ENCODE measurements at places on chromosomes 3 and 15. TPM values are rescaled to one million over a fixed set of nuclear protein-coding genes. Genes with fewer than 3 reads are reported as not detected.

GRCh38 chr3:169085827-169086226 is 577.7 kb downstream of the MECOM start:
- H3K27ac ChIP-seq = peak overlapping the region; percentile 96
- DNase-seq = peak; percentile 87
- peaks cover 20% of the 10 kb centered on the region for H3K36me3 ChIP-seq
- peak overlapping the region; percentile 37 for H3K4me3 ChIP-seq
- peaks cover 21% of the 10 kb centered on the region for H3K4me1 ChIP-seq

- no peak overlapping the region for H3K27ac ChIP-seq
- no peaks in the 10 kb centered on the region for H3K36me3 ChIP-seq
- H3K4me3 ChIP-seq = no peak overlapping the region
- no peak for DNase-seq
- no peaks in the 10 kb centered on the region for H3K4me1 ChIP-seq
Measured at GRCh38 chr3:981156-981555, 111.7 kb upstream of the CNTN6 start.

DNA sequence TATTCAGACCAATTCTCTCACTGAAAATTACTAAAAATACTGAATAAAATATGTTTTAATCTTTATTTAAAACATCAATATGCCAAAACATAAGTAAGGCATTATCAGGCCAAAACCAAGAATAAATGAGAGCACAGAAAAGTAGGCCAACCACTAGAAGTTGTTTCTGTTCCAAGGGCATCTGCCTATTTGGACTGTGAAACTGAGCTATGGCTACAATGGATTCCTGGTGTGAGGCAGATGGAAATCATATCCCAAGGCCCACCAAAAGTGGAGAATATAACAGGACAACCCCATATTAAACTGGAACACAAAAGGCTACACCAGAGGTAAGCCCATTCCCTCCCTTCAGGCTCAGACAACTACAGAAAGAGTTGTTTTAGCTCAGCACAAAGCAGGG is 302.8 kb upstream of the IL12A start:
- no peak overlapping the region for H3K27ac ChIP-seq
- H3K36me3 ChIP-seq = no peaks in the 10 kb centered on the region
- no peaks in the 10 kb centered on the region for H3K27me3 ChIP-seq
- H3K4me3 ChIP-seq = no peak overlapping the region

DNA sequence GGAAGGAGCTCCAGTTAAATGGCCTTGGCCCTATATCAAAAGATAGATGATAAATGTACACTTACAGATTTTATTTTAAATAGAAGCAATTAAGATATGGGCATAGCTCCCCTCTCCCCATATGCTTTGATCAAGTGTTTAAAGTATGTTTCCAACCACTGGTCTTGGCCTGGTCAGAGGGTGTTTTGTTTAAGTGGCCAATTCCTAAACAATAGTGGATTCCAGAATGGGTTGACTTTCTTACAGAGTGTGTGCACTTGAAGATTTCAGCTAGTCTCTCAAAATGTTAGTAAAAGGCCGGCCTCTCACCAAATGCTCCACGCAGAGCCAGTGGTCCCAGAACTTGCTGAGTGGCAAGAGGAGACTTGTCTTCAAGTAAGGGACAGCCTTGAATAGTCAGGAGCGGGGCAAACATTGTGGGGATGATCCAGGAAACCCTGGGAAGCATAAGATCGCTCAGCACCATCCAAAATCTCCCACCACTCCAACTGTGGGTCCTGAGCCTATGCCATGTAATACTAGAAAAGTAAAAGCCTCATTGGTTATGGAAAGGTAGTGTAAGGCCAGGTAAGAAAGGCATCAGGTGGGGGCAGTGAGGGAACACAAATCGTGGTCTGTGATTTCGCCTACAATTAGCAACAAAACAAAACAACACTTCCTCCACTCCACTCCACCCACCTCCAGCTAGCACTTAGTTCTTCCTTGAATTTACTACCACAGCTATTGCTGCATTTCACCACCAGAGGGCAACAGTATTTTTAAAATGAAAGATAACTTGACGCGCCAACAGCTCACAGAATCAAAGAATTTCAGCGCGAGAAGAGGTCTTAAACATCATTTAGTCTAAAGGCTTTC is 4.8 kb downstream of the RARRES1 start:
- peak; percentile 72 for DNase-seq
- H3K36me3 ChIP-seq = no peaks in the 10 kb centered on the region
- H3K27me3 ChIP-seq = no peaks in the 10 kb centered on the region
- peak overlapping the region; percentile 38 for H3K4me3 ChIP-seq
- peaks cover 11% of the 10 kb centered on the region for H3K4me1 ChIP-seq

DNA sequence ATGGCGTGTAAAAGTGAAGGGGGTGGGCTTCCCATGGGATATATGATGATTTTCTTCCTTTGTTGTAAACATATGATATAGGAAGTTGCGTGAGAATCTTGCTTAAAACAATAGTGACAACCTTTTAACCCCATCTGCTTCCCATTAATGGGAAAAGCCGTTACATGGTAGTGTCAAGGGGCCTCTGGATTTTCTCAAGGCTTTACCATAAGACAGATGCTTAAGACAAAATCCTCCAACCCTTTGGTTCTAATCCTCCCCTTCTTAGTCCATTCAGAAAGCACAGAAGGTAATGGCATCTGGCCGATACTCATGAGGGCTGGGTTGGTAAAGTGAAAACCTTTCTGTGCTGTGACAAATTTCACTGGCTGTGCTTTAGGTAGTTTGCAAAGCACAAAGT is 25.0 kb downstream of the DPH3 start:
- H3K36me3 ChIP-seq = peaks cover 6% of the 10 kb centered on the region
- H3K4me3 ChIP-seq = no peak overlapping the region
- no peaks in the 10 kb centered on the region for H3K27me3 ChIP-seq
- H3K27ac ChIP-seq = peak overlapping the region; percentile 79

DNA sequence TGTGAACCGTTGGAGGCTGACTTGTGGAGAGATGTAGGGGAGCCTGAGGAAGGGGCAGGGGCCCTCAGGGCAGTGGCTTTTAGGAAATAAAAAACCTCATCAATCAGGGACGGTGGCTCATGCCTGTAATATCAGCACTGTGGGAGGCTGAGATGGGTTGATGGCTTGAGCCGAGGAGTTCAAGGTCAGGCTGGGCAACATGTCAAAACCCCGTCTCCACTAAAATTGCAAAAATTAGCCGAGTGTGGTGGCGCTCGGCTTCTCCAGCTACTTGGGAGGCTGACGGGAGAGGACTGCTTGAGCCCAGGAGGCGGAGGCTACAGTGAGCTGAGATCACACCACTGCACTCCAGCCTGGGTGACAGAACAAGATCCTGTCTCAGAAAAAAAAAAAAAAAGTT is 7.6 kb downstream of the TTC23 start:
- no peak overlapping the region for H3K4me3 ChIP-seq
- no peak overlapping the region for H3K27ac ChIP-seq
- peaks cover 1% of the 10 kb centered on the region for H3K4me1 ChIP-seq
- H3K27me3 ChIP-seq = no peaks in the 10 kb centered on the region
- DNase-seq = no peak

- no peak overlapping the region for H3K4me3 ChIP-seq
- peaks cover 45% of the 10 kb centered on the region for H3K36me3 ChIP-seq
- no peak overlapping the region for H3K27ac ChIP-seq
Measured at GRCh38 chr15:77483425-77484140, 62.9 kb downstream of the HMG20A start.

- H3K27ac ChIP-seq = no peak overlapping the region
- no peak for DNase-seq
- no peaks in the 10 kb centered on the region for H3K27me3 ChIP-seq
Measured at GRCh38 chr15:99344639-99345038, 93.4 kb downstream of the LRRC28 start.

The ROPN1 gene
- not detected for total RNA-seq

The MRPL3 gene
- total RNA-seq = 179 TPM

The SAXO2 gene
- 3.9 TPM for total RNA-seq

The RNU5B-1 gene
- not detected for total RNA-seq

The CCDC71 gene
- total RNA-seq = 25.7 TPM

The CKMT1B gene
- 19.0 TPM for total RNA-seq

The EOMES gene
- total RNA-seq = 1.3 TPM

The GOLGA6D gene
- total RNA-seq = not detected

The ACAN gene
- total RNA-seq = not detected

The NANOGP8 gene
- total RNA-seq = 0.75 TPM
